ENCODE measurements at places on chromosomes 5 and 9. TPM values are rescaled to one million over a fixed set of nuclear protein-coding genes. Genes with fewer than 3 reads are reported as not detected.

DNA sequence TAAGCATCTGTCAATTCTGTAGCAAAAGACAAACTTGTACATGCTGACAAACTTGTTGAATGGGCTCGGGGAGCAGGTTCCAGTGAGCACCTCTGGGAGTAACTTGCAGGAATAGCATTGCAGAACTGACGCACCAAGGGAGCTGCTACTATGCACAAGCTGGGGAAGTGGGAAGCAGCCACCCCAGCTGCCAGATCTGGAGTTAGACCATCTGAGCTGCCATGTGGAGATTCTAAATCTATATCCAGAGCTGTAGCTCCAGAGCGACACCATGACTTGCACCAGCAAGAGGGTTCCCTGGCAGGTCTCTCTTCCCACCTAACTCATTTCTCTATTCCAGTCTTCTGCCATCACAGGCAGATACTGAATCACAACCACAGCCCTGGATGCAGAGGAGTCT is 346.0 kb upstream of the PANK3 start:
- no peak for DNase-seq

DNA sequence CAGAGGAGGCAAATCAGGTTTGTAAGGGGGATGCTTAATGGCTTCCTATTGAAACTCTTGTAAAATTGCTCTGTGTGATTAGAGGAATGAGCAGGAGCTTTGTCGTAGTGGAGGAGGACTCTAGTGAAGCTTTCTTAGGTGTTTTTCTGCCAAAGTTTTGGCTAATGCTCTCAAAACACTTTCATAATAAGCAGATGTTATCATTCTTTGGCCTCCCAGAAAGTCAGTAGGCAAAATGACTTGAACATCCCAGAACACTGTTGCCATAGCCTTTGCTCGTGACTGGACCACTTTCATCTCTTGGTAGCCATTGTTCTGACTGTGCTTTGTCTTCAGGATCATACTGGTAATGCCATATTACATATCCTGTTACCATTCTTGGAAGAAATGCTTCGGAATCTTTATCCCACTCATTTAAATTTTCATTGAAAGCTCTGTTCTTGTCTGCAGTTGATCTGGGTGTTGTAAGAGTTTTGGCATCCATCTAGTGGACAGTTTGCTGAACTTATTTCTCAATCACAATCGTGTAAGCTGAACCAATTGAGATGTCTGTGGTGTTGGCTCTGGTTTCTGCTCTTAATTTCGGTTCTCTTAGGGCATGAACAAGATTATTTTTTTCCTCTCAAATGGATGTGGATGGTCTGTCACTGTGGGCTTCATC is 187.6 kb downstream of the COMMD10 start:
- DNase-seq = no peak

DNA sequence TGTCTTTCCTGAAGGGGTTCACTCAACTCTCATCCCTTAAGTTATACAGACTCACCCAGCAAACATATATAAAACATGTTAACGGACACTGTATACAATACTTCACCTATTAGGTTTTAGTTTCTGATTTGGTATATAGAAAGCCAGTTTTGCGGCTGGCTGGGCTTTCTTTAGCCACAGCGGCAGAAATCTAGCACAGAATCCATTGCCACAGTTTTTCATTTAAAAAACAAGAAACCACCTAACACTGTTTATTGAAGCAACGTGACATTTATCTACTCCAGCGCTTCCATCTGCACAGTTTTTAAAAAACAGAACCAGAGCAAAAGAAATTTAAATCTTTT is 67.3 kb downstream of the SNX30 start:
- DNase-seq = no peak

- no peak for DNase-seq
Observed at GRCh38 chr9:135580664-135581380, 19.3 kb downstream of the PAEP start.

DNA sequence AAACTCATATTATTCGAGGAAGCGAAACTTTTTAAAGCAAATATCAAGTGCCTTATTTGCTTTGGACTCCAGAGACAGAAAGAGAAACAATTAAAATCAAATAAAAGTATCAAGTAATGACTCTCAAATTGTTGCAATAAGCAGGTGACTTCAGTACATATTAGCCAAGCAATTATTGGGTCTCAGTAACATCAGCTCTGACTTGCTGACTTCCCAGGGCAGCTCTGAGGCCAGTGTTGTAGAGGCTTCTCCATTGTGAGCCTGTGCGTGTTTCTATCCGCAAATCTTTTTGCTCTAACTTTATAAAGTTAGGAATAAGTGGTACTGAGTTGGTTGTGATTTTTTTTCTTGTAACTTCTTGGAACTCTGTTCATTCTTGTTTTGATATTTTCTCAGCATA is 186.8 kb upstream of the PRLR start:
- no peak for DNase-seq

ANKRD31 gene
- total RNA-seq = 0.33 TPM

IL13 gene
- total RNA-seq = not detected

Measured in body of pancreas (tissue), 4 donors.